ENCODE measurements at places on chromosomes 16 and 17. TPM values are rescaled to one million over a fixed set of nuclear protein-coding genes. Genes with fewer than 3 reads are reported as not detected.

DNA sequence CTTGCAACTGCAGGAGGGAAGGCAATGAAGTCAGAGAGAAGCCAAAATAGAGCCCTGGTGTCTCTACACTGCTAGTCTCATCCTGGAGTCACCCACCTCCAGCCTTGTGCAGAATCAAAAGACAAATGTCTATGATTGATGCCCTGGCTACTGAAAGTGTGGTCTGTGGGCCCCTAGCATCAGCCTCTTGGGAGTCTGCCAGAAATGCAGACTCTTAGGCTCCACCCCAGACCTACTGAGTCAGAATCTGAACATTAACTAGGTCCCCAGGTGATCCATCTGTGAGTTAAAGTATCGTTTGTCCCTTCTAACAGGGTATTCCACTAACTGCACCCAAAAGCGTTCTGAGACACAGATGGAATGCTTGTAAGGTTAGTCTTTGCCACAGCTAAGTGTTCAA, 21.2 kb downstream of the EARS2 start:
- no peak for DNase-seq

DNA sequence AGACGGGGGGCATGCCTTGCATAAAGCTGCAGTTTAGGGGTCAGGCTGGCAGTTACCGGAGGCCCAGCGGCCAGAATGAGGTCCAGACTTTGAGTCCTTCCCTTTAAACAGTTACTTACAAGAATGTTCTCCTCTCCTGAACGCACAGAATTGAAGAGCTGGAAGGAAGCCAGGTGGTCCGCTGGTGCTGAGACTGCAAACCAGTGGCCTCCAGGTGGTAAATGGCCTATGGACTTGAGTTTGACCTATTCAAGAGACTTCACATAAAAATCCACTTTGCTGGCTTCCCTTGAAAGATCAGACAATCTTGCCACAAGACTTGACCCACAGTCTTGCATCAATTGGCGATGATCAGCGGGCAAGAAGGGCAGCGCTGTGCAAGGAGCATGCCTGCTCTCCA, 14.7 kb upstream of the SEZ6 start:
- no peak for DNase-seq

- DNase-seq = no peak
Measured at GRCh38 chr17:61479493-61480413, 27.5 kb downstream of the TBX4 start.

GRCh38 chr17:79776376-79777119, 1.4 kb upstream of the CBX2 start:
- DNase-seq = no peak

DNA sequence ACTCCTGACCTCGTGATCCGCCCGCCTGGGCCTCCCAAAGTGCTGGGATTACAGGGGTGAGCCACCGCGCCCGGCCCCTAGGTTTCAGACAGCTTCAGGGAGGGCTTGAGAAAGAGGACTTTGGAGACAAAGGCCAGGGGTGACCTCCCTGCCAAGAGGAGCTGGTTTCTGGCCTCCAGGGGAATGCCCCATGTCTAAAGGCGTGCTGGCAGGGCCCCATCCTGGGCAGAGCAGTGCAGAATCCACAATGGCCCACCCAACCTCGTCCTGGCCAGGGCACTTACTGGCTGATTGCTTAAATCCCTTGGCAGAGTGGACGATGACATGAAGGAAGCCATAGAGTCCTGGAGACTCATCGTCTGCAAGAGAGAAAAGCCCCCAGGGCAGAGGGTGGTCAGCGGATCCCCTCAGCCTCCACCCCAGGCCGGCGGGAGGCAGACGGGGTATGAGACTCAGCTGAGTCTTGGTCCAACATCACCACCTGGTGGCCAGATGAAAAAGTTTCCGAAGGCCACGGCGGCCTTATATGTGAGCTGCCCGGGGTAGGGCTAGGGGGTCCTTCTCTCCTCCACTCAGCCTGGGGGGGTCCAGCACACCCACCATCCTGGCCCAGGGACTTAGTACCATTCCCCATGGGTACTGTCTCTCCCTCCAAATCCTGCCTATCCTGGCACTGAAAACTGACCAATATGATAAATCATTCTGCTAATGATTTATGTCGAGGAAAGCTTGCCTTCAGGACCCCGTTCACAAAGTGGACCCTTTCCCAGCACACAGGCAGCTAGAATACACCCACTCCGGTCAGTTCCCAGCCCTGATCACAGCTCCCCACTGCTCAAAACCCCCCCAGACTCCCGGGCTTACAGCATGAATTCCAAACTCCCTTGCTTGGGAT, 59.1 kb downstream of the TIMM22 start:
- DNase-seq = no peak

GRCh38 chr16:58377932-58378331, 14.3 kb upstream of the GINS3 start:
- no peak for DNase-seq

- no peak for DNase-seq
Measured at GRCh38 chr17:48725288-48726064, 2.5 kb downstream of the PRAC2 start.

DNA sequence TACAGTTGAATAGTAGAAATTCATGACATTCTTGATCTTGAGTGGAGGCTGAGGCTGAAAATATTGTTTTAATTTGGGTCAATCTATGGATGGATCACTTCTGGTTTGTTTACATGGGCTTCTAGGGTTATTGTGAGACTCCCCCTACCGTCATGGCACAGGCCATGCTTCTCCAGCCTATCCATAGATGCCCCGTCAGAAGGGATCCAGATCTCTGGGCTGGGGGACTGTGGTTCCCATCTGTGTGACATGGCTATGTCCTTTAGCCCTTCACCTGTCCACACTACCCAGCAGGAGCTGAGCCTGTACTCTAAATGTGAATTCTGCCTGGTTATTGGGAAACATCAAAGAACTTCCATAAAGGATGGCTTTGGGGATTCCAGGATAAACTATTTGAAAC, 160.4 kb downstream of the ABCC12 start:
- no peak for DNase-seq

DNA sequence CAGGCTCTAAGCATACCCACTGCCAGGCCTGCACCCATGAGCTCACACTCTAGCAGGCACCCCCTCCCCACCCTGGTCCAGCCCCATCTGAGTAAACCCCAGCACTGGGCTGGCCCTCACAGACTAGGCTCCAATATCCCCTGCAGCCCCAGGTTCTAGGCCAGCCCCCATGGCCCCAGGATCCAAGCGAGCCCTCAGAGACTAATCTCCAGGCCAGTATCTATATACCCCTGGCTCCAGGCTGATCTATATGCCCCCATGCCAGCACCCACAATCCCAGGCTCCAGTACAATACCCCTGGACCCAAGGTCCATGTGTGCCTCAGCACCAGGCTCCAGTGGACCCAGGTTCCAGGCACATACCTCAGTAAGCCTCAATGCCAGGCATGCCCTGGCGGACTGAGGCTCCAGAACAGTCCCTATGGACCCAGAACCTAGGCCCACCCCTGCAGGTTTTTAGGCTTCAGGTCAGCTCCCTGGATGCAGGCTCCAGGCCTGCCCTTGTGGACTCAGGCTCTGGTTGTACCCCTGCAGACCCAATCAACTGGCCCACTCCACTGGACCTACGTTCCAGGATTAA, 38.5 kb downstream of the POLR3E start:
- DNase-seq = no peak

GRCh38 chr16:49440156-49441065, 66.8 kb downstream of the C16orf78 start:
- DNase-seq = no peak

Gene LRRC46
- 1.1 TPM for total RNA-seq

Gene SLC16A5
- 40.5 TPM for total RNA-seq

Gene DCAKD
- 21.8 TPM for total RNA-seq

Gene IKZF3
- 8.2 TPM for total RNA-seq

Gene RGS11
- total RNA-seq = 7.8 TPM

Gene GPRC5C
- 48.6 TPM for total RNA-seq

Gene RILP
- total RNA-seq = 39.5 TPM

Data from upper lobe of right lung (tissue), 1 donor.